ENCODE measurements at places on chromosomes 3 and 15.
A peak's percentile ranks its signal among the peaks of the same experiment; 100 is the strongest.

- H3K27me3 ChIP-seq = no peaks in the 10 kb centered on the region
- H3K36me3 ChIP-seq = no peaks in the 10 kb centered on the region
- DNase-seq = no peak
Observed at GRCh38 chr3:186909078-186909853, 21.1 kb upstream of the ST6GAL1 start.

- H3K4me3 ChIP-seq = no peak overlapping the region
- no peaks in the 10 kb centered on the region for H3K4me1 ChIP-seq
- no peaks in the 10 kb centered on the region for H3K36me3 ChIP-seq
- no peak for DNase-seq
- no peaks in the 10 kb centered on the region for H3K27me3 ChIP-seq
Observed at GRCh38 chr15:35102186-35102585, 17.1 kb upstream of the NANOGP8 start.

DNA sequence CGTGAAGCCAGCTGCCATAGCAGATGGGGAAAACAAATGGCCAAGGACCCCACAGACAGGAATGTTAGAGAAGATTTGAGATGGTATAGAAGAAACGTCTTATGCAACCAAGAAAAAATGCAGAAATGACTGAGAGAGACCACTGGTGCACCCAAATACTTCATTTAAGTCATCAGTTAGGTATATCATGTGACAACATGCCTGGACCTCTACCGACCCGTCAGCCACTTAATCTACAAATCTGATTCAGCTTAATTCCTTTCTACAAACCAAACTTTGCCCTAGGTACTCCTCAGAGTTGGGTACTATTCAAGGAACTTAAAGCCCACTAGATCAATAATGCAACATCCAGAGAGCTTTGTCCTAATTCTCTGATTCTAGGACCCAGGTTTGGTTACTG, 126.0 kb upstream of the UBE2E2 start:
- H3K27me3 ChIP-seq = no peaks in the 10 kb centered on the region
- no peak overlapping the region for H3K4me3 ChIP-seq
- H3K4me1 ChIP-seq = peaks cover 13% of the 10 kb centered on the region
- no peak overlapping the region for H3K27ac ChIP-seq

- H3K4me3 ChIP-seq = no peak overlapping the region
- no peaks in the 10 kb centered on the region for H3K4me1 ChIP-seq
Observed at GRCh38 chr3:55771503-55771902, 284.4 kb upstream of the WNT5A start.

DNA sequence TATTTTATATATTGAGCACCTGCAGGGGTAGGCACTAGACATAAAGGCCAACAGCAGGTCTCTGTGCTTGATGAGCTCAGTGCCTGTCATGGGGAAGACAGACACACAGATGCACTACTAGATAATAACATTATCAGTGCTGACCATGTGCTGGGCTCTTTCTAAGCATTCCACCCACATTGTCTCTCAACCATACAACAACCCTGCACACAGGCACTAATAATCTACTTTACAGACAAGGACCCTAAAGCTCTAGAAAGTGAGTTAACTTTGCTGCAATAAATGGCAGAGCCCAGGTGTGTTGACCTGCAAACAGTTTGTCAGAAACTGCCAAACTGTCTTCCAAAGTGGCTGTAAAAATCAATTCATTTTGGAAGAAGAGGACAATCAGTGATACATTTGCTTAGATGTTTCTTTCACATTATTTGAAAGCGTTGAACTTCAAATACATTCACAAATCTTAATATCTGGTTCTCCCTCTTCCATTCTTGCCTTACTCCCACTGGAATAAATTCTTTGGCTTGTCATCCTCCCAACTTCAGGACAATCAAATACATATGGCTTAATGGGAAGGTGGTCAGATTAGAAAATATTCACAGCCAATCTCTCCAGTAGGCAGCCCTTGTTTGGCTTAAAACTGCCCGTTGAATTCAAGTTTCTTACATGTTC, 11.0 kb upstream of the PP2D1 start:
- no peak overlapping the region for H3K4me3 ChIP-seq
- H3K27me3 ChIP-seq = no peaks in the 10 kb centered on the region
- no peaks in the 10 kb centered on the region for H3K36me3 ChIP-seq

DNA sequence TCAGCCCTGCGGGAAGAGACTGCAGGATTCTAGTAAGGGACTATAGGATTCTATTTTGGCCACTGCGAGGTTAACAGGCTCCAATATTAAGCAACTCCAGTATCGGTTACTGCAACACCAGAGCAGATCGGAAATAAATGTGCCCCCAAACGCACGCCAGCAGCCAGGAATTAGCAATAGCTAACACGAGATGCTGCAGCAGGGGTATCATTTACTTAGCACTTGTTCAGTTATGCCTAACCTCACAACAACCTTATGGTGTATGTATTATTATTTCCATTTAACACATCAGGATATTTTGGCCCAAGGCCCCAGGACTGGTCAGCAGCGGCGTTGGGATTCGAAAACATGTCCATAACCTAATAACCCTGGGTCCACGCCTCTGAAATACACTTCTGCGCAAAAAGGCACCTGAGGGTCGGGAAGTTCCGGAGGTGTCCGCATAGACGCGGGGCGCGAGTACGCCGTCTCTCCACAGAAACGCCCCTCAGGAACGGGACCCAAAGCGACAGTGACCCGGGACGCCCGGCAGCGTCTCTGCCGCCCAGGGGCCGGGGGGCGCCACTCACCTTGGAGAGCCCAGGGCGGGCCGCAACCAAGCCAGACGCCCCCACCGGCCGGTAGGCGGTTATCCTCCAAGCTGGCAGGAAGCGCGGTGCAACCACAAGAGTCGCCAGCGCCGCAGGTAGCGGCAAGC, 681 bp downstream of the PIK3CB start:
- H3K27me3 ChIP-seq = no peaks in the 10 kb centered on the region
- H3K36me3 ChIP-seq = no peaks in the 10 kb centered on the region
- H3K27ac ChIP-seq = peak overlapping the region; percentile 54
- peaks cover 25% of the 10 kb centered on the region for H3K4me1 ChIP-seq
